Cortex of kidney (tissue), 1 donor: ENCODE measurements at places on chromosomes 3 and 15.

DNA sequence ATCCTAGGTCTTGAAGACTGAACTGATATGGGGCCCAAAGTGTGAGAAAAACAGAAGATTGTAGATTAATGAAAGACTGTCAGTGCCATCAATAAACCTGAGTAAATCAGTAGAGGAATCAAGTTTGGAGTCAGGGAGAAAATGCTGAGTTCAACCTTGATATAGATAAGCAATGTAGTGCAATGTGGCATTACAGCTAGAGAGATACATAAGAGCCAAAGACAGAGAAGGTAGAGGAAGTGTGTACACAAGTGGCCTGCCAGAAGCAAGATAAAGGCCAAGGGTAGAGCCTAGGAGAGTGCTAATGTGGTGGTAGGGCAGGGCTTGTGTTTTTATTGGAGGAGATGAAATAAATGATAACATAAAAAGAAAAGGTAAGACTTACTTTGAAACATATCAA lies 26.0 kb upstream of the EID1 start:
- DNase-seq = no peak

GRCh38 chr15:68650901-68651709 lies 72.3 kb downstream of the CORO2B start:
- no peak for DNase-seq

- no peak for DNase-seq
Measured at GRCh38 chr3:17396036-17396435, 346.4 kb downstream of the TBC1D5 start.

- DNase-seq = no peak
Measured at GRCh38 chr3:135228201-135228600, 433.1 kb downstream of the EPHB1 start.

DNA sequence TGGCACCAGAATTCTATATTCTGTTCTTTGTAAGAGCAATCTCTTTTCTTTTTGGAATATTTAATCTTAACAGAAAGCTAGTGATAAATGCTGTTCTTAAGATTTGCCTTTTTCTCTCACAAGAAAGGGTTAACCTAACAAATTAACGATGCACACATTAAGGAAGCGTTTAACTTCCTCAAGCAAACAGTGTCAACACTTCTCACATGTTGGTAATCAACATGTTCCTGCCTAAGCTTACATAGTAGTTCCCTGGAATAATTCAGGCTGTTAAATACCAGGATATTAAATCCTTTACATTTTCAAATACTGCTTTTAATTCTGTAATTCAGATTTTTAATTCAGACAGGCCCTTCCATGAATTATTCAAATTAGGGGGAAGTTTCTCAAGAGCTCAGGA lies 67.4 kb upstream of the RPL35A start:
- no peak for DNase-seq
